ENCODE measurements at places on chromosomes 1 and 21.

DNA sequence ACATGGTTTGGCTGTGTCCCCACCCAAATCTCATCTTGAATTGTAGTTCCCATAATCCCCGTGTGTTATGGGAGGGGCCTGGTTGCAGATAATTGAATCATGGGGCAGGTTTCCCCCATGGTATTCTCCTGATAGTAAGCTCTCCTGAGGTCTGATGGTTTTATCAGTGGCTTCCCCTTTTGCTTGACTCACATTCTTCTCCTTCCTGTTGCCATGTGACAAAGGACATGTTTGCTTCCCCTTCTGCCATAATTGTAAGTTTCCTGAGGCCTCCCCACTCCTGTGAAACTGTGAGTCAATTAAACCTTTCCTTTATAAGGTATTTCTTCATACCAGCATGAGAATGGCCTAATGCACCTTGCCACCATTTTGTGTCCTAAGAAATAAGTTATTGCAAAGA lies 415.0 kb downstream of the COL11A1 start:
- DNase-seq: no peak

GRCh38 chr1:211910113-211910884 lies 79.7 kb upstream of the LPGAT1 start:
- no peak for DNase-seq

GRCh38 chr1:32361674-32362473 lies 411 bp downstream of the FAM229A start:
- DNase-seq: peak; percentile 71

- peak; percentile 51 for DNase-seq
These were observed 7.8 kb downstream of the CASZ1 start for GRCh38 chr1:10788592-10789006.

DNA sequence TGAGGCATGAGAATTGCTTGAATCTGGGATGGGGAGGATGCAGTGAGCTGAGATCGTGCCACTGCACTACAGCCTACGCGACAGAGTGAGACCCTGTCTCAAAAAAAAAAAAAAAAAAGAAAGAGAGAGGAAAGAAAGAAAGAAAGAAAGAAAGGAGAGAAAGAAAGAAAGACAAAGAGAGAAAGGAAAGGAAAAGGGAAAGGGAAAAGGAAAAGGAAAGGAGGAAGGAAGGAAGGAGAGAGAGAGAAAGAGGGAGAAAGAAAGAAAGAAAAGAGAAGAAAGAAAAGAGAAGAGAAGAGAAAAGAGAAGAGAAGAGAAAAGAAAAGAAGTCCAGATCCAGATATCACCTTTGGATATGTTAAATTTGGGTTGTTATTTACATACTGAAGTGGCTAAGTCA lies 106.0 kb downstream of the DPYD start:
- DNase-seq: no peak

DNA sequence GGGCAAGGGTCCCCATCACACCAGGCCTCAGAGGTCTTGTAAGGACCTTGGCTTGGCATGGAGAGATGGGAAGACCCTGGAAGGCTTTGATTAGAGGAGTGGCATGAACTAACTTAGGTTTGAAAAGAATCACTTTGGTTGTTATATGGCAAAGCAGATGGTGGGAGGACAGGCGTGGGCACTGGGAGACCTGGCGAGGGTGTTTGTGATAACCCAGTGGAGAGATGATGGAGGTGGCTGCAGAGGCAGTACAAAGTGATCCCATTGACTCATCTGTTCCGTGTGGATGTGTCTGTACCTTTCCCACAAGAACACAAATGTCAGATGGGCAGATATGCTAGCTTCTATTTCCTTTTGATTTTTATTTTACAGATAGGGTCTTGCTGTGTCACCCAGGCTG lies 168.3 kb downstream of the SLC35F3 start:
- no peak for DNase-seq

GRCh38 chr1:40836283-40836682 lies 25.9 kb downstream of the CITED4 start:
- DNase-seq: no peak

- DNase-seq: no peak
These were observed 1.7 kb upstream of the PKP1 start for GRCh38 chr1:201281573-201281972.

DNA sequence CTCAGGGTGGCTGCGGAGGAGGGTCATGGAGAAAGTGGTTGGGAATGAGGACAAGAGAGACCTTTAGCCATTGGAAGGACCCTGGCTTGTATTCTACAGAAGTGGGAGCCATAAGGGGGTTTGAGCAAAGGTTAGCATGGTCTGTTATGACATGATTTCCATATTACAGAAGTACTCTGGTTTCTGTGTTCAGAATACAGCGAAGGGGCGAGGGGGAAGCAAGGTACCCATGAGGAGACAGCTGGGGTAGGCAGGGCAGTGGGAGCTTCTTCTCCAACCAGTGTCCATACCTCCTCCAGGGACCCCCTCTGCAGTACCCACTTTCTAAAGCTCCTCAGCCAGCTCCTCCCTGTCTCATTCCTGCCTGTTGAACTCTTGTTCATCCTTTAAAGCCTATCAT lies 21.9 kb upstream of the KCNE1 start:
- no peak for DNase-seq

GRCh38 chr1:162689745-162690671 lies 57.7 kb downstream of the DDR2 start:
- DNase-seq: no peak

DNA sequence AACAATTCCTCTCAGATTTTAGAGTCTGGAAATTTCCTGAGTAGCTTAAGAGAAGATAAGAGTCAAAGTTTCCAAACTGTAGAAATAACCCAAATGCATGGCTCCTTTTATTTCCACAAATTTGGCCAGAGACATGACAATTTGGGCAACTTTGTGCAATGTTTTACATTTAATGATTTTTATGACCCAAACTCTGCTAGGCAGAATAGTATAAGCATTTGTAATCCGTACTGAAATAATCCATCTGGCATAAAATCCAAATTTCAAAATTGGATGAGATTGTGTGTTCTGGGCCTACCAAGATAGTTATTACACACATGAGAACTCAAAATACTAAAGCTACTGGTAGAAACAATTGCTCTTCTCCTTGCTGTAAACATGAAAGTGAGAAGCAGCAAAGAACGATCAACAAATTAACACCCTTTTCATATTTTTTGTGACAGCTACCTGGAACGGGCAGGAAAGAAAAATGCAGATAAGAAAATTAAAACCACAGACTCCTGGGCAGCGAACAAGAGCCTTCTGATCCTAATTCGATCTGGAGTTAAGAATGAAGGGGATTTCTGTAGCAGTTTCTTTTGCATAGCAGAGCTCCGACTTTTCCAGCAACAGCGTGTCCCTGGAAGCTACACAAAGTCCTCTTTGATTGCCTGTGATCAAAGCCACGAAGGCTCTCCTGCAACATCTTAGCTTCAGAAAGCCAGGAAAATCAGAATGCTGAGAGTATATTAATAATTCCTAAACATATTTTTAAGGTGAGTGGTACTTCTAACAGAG lies 191.2 kb downstream of the GRIK1 start:
- DNase-seq: peak; percentile 22

GRCh38 chr1:96865731-96866685 lies 144.4 kb downstream of the PTBP2 start:
- DNase-seq: peak; percentile 41

DNA sequence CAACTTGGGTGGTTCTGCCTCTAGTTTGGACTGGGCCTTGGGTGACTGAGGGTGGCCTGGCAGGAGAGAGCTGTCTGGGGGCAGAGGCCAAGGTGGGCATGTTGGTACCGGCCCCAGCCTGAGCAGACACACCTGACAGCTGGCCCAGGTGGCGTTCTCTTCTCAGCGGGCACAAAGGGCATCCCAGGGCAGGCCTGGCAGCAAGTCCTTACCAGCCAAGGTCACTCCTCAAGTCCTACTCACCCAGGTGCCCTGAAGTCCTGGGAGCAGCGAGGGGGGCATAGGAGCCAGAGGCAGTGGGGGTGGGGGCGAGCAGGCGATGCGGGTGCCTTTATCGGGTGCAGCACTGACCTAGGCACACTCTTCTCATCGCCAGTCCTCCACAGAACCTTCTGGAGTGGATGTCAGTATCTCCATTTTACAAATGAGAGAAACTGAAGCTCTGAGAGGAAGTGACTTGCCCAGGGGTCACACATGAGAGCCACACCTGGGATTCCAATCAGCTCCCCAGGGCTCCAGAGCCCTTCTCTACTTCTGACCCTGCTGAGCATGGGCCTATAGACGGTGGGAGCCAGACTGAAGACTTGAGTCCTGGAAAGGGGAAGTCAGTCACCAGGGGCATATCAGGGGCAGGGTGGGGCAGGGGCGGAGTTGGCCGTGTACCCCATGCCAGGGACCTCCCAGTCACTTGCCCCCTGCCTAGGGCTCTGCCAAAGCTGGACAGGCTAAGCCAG lies 587 bp upstream of the SLC25A34 start:
- no peak for DNase-seq

- no peak for DNase-seq
These were observed 148.5 kb downstream of the PIK3R3 start for GRCh38 chr1:45983967-45984366.

DNA sequence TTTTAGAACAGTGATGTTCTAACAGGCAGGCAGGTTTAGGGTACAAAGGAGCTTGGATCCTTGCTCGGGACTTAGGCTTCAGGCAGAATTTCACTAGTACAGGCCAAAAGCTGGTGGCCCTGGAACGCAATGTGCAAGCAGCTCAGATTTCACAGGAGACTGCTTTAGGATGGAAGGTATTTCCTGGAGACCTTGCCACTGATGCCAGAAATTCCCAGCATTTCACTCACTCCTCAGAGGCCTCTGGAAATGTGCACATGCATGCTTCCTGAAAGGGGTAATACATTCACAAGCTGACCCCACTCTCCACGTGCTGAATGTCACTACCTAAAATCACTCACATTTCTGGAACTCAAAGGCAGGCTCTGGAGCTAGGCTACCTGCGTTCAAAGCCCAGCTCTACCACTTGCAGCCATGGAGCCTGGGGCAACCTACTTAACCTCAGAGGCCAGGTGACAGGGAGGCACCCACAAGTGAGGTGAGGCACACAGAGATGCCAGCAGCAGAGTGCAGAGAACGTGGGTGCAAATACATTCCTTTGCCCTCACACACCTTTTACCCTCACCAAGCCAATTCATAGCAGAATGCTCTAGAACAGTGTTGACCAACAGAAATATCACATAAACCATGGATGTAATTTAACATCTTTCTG lies 56.5 kb downstream of the CDC7 start:
- DNase-seq: peak; percentile 36

- no peak for DNase-seq
These were observed 62.8 kb downstream of the EDEM3 start for GRCh38 chr1:184691719-184692324.

GRCh38 chr21:44299458-44300261 lies at the start of gene PFKL:
Gene PFKL (plus strand): TSS chr21:44300053. CDS start chr21:44300106, 53 bp downstream.
- DNase-seq: peak; percentile 78

- DNase-seq: no peak
These were observed 87.6 kb downstream of the GFI1 start for GRCh38 chr1:92399076-92399475.

- DNase-seq: no peak
These were observed 67.6 kb downstream of the SIM2 start for GRCh38 chr21:36766511-36766910.

GRCh38 chr1:46527474-46528296 lies 23.8 kb downstream of the KNCN start:
- DNase-seq: peak; percentile 75

DNA sequence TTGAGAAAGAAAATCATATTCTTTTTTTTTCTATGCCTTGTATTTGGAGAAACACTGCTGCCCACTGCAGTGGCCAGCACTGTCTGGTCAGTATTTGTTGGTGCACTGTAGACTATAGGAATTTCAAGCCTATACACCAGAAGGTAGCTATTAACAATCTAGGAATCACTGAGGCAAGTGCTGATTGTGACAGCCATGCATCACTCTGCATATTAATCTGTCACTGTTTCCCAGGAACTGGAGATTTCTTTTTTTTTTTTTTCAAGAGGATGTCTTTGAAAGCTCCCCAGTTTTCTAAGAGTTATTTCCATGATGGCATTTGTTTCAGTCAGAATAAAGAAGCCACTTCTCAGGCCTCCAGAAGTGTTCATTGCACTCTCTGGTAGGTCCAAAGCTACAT lies 737.8 kb upstream of the PTBP2 start:
- no peak for DNase-seq

GRCh38 chr1:153560771-153561465 lies 4.7 kb downstream of the S100A2 start:
- DNase-seq: no peak

DNA sequence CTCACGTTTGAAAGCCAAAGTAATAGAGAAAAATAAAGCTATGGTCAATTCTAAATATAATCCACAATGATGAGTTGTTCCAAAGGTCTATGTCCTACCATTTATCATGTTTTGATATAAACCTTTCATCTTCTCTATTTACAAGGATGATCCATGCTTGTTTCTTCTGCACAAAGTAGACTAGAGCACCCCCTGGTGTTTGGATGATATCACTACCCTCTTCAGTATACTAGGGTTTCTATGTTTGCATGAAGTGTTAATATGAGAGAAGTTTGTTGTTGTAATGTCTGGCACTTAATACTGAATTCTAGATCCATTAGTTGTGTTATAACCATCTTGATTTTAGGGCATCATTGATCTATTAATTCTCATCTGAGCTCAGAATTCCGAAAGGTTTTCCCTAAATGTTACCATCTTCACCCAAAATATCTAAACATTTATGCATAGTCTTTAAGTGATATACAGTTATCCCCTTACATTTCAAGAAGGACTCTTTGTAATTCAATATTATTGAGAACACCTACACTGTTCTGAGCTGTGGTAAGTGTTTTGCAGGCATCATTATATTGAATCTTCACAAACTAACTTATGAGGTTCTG lies 21.1 kb downstream of the CLDN8 start:
- no peak for DNase-seq

GRCh38 chr1:212914789-212915188 lies 35.6 kb upstream of the VASH2 start:
- DNase-seq: no peak

DNA sequence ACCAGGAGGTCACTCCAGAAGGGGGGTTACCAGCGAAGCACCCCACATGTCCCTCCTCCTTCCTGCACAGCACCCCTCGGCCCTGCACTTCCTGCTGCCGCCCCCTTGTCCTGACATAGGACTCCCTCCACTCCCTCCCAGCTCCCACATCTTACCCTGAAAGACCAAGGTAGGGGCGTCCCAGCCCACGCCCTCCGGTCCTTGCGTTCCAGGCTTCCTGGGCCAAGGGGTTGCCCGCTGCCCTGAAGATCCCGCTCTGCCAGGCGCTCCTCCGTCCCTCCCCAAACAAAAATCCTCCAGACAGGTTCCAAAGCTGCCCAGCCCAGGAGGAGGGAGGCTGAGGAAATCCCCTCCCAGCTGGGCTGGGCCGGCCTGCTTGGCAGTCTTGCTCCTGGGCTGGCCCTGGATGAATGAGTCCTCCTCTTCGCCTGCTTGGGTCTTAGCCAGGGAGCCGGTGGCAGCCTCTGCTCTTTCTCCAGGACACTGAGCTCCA lies at the start of gene RHBDL2:
RHBDL2 (minus strand) TSS at position 304 of the 493 bp plus-strand sequence. CDS start 22,618 bp downstream, outside the sequence.
- DNase-seq: peak; percentile 76

DNA sequence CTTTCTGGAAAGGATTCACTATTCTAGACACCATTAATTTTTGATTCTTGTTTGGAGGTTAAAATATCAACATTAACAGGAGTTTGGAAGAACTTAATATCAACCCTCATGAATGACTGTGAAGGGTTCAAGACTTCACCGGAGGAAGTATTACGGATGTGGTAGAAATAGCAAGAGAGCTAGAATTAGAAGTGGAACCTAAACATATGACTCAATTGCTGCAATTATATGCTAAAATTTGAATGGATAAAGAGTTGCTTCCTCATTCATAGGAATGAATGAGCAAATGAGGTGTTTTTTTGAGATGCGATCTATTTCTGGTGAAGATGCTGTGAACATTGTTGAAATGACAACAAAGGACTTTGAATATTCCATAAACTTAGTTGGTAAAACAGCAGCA lies 77.9 kb upstream of the TNFSF4 start:
- no peak for DNase-seq

- DNase-seq: no peak
These were observed 1183.7 kb downstream of the MRPL39 start for GRCh38 chr21:24423546-24423945.

GRCh38 chr1:180188091-180188506 lies 33.4 kb downstream of the QSOX1 start:
- DNase-seq: peak; percentile 76

Data from right hindlimb (tissue), 1 donor.